RKO (cell line): ENCODE measurements at places on chromosomes 7 and 10.

DNA sequence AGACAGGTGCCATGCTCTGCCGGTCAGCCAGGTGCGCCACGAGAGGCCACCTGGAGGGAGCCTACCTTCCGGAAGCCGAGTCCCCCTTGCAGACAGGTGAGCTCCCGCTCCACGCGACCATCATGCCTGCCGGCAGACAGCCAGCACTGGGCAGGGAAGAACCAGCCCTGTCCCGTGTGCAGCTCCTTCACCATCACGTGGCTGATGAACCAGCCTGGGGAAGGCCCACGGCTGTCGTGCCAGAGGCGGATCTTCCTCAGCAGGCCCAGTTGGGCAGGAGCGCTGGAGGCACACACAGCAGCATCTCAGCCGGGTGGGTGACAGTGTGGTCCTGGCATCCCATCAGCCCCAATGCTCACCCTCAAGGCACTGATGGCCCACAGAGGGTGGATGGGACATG lies 108.9 kb downstream of the PKD1L1 start:
- DNase-seq: no peak

DNA sequence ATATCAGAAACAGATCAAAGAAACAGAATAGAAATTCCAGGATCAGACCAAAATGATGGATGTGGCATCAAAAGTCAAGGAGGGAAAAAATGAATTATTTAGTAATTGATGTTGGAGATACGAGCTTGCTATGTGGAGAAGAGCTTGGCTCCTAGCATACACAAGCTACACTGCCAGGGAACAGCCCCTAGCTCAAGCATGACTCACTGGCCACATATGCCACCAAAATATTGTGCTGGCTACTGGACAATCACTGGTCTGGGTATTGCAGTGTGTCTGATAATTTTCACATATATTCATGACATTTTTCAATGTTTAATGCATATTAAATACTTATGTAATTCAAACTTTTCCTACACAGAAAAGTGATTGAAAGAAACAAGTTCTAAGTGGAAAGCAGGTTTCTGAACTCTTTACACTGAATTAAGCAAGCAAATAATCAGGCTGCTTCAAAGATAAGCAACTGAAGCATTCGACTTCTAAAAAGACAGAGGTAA lies 59.3 kb downstream of the OAT start:
- DNase-seq: peak; percentile 22

GRCh38 chr10:98150544-98150943 lies 16.1 kb downstream of the R3HCC1L start:
- DNase-seq: no peak

- peak; percentile 99 for DNase-seq
Observed at GRCh38 chr10:121753726-121754476, 155.7 kb upstream of the FGFR2 start.

DNA sequence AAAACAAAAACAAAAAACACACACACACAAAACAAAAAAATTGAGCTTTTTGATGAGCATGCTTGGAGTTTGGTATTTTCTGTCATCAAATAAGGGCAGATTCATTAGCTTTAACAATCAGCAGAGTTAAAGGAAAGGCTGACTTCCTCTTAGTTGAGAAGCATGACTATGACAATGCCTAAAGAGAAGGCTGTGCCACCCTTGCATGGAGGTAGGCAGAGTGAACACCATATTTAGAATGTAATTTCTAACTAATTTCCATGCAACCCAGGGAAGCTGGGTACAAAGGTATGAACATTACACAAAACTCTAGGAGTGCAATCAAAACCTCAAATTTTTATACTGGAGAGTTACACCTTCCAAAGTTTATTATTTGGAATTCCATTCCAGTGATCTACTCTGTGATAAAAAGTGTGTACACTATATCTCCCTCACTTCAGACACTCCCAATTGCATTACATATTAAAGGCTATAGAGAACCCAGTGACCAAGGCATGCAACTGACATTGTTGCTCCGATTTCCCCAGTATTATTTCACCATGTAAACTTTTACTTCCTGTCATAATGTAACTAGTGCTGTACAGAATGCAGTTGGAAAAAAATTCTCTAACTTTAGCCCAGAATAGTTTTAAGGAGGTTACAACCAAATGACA lies 9.4 kb upstream of the CYCS start:
- DNase-seq: no peak

DNA sequence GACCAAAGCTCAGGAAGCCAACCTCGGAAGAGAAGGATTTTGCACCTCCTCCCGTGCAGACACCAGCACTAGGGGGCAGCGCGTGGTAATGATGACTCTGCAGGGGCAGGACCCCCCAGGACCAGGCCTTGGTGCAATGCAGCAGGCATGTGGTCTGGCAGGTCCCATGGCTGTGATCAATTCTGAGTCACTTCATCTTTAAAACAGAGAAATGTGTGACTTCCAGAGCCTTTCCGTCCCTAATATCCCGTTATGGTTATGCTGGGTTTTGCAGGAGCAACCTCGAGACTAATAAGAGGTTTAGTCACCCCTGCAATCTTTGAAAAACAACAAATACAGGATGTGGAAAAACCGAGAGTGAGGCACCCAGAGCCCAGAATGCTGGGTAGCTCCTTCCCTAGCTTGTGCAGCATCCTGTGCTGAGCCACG lies 30.2 kb upstream of the GJD4 start:
- peak; percentile 20 for DNase-seq

- DNase-seq: no peak
Observed at GRCh38 chr7:106068986-106069385, 43.1 kb downstream of the SYPL1 start.

- DNase-seq: no peak
Observed at GRCh38 chr7:138546829-138547228, 86.8 kb downstream of the TRIM24 start.

DNA sequence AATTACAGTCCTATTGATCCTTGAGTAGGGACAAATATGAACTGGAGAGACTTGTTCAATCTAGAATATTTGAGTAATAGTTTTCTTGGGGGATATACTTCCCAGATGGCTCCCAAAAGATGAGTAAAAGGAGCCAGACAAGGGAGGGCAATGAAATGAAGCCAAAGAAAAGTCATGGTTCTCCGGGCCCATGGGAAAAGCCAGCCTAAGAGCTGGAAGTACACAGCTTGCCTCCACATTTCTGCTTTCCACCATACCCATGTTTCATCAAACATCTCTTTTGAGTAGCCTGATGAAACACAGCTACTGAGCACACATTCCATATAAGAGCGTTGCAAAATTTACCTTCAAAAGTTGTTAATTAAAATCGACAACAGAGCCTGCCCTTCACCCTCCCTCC lies 535.0 kb upstream of the FZD8 start:
- DNase-seq: no peak

DNA sequence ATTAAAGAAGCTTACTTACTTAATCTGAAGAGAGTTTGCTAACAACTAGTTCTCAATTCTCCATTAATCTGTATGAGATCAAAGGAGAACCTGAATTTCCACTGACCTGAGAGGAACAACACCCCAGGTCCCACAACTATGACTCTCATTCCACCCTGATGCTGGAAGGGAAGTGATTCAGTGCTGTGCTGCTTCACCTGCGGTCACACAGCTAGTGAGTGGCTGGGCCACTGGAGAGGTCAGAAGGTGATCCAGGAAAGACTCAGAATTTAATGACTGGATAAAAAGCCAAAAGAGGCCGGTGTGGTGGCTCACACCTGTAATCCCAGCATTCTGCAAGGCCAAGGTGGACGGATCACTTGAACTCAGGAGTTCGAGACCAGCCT lies 23.6 kb downstream of the SORBS1 start:
- no peak for DNase-seq

- DNase-seq: no peak
Observed at GRCh38 chr7:37448011-37448635, 541 bp downstream of the ELMO1 start.

DNA sequence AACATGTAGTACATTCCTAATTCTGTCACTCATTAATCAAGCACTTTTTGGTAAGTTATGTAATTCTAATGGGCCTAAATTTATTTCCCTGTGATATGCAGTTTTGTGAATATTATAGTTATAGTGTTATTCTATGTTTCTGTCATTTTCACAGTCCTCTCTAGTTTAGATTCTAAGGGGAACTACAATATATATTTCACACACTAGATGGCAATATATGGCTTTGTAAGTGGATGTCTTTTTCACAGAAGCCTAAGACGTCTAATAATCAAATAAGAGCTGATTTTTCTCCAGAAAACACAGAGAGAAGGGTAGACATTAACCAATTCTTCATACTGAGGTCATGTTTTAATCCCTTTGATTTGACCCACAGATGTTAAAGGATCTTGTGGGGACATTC lies 18.0 kb downstream of the RNLS start:
- DNase-seq: peak; percentile 54

DNA sequence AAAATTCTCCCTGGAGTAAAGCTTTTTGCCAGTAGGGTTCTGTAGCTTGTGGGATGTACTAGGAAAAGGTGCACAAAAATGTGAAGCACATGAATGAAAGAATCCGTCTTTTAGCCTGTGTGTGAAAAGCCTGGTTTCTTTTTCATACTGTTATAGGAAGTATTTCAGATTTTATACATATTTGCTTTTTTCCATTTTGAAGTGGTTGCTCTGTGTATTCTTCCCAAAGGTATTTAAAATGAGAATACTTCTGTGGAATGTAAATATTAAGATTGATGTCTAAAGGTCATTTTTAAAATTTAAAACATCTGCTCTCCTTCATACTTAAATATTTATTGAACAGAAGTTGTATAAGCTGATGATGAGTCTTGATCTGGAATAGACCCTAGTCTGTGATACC lies 96.8 kb downstream of the CDK14 start:
- DNase-seq: no peak

GRCh38 chr7:110762546-110763225 lies 328.2 kb upstream of the LRRN3 start:
- no peak for DNase-seq

- no peak for DNase-seq
Observed at GRCh38 chr10:26475386-26475785, 37.2 kb downstream of the APBB1IP start.
